ENCODE measurements at places on chromosomes 7 and 10.
A peak's percentile ranks its signal among the peaks of the same experiment; 100 is the strongest.

- no peak for DNase-seq
Observed at GRCh38 chr7:152050547-152050971, 25.1 kb downstream of the GALNT11 start.

- DNase-seq = no peak
Observed at GRCh38 chr10:123507298-123507697, 158.9 kb upstream of the GPR26 start.

GRCh38 chr7:102834466-102834865 lies 78.3 kb upstream of the LRRC17 start:
- no peak for DNase-seq

GRCh38 chr7:47095946-47096345 lies 486.0 kb downstream of the TNS3 start:
- DNase-seq = no peak

GRCh38 chr7:12373580-12374263 lies 29.9 kb downstream of the VWDE start:
- no peak for DNase-seq

- no peak for DNase-seq
Observed at GRCh38 chr10:128116851-128117615, 9.2 kb downstream of the MKI67 start.

DNA sequence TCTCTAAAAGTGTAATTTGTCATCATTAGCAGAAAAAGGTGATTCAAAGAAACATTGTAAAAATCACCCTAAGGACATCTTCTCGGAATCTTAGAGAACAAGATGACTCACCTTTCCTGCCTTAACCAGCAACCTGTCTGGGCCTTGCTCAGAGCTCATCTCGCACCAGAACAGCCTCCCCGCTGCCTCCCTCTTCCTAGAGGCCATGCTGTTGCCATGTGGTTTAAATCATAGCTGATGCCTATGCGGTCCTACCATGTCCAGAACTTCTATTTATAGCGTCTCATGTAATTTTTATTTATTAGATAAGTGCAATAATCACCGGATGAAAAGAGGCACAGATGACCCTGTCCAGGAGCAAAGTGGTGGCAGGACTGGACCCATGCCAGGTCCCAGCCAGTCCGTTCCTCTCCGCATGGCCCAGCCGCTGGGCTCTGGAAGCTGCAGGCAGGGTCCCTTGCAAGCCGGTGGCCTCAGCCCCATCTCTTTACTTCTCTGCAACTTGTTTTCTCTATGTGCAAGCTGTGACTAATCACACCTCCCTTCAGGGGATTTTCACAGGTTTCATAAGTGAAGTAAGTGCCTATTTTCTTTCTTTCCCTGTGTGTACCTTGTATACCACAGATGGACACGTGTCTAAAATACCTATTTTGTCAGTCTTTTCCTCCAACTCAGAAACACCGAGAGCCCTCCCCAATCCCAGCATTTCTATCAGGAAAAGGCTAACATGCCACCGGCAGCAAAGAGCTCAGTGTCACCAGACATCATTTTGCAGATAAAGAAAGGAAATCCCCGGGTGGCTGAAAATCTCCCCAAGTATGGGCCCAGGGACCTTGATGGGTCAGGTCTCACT lies 27.1 kb downstream of the KLF6 start:
- no peak for DNase-seq

DNA sequence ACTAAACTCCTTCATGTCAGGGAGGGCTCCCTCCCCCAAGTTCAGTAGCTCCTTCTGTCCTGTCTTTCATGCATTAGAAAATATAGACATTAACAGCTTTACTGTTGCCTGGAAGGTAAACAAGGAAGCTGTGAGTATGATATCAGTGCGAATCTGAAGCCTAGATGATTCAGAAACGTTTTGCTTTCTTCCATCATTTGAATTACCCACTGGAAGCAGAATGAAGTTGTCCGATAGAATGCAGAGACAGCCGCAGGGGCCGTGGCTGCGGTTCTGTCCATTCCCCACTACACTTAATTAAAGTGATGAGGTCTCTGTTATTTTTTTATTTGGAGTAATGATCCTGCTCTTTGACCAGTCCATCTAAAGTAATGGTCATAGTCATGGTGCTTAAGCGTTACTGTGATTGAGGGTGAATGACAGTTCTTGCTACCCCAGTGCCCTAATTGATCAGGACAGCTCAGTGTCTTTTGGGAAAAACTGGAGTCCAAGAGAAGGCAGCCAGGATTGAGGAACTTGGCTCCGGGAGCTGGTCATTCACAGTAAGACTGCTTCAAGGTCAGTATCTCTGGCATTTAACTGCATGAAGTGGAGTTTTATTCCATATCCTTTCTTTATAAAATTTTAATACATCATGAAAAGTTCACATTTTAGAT lies 69.9 kb downstream of the PTPRE start:
- no peak for DNase-seq

- DNase-seq = no peak
Observed at GRCh38 chr10:96212911-96213310, 58.5 kb downstream of the BLNK start.

DNA sequence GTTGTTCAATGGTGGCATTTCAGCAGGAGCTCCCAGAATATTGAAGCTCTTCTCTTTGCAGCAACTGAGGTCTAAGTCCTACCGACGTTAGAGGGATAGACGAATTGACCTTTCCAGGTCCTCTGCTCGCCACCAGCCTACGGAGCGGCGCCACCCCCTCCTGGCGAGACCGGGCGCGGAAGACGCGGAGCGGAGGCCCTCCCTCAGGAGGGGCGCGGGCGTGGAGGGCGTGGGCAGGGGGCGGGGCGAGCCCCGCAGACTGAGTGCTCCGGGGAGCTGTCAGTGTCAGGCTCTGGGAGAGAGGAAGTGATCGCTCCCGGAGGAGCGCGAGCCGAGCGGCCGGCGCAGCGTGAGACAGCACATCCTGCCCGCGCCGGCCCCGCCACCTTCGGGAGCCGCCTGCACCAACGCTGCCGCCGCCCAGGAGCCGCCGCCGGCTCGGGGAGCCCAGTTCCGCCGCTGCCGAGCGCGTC lies at the start of gene DYNC1I1:
TSS of gene DYNC1I1 (plus strand) at position 257 of the 473 bp plus-strand sequence. CDS start 32,176 bp downstream, outside the sequence.
- no peak for DNase-seq

- DNase-seq = no peak
Observed at GRCh38 chr10:113522460-113522859, 30.4 kb upstream of the HABP2 start.

GRCh38 chr10:113617086-113617485 lies 46.8 kb downstream of the NRAP start:
- no peak for DNase-seq

GRCh38 chr7:122507591-122507990 lies 191.3 kb downstream of the RNF133 start:
- DNase-seq = no peak

DNA sequence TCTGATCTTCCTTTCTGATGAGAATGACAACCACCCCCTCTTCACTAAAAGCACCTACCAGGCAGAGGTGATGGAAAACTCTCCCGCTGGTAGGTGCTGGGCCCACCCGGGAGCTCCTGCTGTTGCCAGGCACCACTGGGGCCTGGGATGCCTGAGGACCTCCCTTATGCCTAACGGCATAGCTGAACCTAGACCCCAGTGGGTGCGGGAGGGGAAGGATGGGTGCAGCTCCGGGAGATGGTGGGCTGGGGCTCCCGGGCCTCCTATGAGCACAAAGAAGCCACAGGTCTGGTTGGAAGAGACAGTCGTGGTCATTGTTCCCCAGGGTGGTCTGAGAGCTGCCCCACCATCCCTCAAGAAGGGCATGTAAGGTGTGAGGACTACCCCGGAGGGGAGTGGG lies 15.6 kb upstream of the VSIR start:
- no peak for DNase-seq

DNA sequence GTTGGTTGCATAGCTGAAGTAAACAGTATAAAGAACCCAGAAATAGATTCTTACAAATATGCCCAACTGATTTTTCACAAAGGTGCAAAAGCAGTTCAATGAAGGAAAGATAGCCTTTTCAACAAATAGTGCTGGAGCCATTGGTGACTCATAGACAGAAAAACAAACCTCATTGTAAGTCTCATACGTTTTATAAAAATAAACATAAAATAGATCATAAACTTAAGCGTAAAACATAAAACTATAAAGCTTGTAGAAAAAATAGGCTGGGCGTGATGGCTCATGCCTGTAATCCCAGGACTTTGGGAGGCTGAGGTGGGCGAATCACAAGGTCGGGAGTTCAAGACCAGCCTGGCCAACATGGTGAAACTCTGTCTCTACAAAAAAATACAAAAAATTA lies 318.8 kb upstream of the IGFBP3 start:
- no peak for DNase-seq

- no peak for DNase-seq
Observed at GRCh38 chr7:95411036-95411435, 14.9 kb upstream of the PON3 start.

GRCh38 chr10:77400033-77400432 lies 237.6 kb downstream of the KCNMA1 start:
- DNase-seq = no peak

DNA sequence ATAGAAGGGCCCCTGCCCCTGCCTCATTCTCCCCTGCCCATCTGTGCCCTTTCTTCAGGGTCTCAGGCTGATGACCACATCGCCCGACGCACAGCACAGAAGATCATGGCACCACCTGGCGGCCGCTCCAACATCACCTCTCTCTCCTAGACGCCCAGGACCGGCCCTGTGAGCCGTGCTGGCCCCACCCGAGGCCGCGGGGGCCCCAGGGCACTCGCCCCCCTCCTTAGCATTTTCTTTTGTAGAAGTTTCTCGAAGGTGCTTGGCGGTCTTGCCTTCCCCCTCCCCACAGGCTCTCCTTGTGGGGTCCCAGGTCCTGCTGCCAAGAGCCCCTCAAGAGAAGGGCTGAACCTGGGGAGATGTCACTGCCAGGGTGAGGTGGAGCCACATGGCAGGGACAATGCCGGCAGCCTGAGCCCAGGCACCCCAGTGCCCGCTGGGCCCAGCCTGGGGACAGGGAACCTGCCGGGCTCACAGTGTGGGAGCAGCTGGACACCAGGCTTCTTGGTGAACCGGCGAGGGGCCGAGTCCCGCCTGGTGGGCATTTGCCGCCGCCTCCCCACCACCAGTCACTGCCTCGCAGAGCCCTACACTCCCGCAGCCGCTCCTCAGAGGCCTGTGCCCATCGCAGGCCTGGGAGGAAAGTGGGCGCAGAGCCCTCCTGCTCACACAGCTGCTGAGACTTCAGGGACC lies 18.2 kb downstream of the DPYSL4 start:
- DNase-seq = no peak

DNA sequence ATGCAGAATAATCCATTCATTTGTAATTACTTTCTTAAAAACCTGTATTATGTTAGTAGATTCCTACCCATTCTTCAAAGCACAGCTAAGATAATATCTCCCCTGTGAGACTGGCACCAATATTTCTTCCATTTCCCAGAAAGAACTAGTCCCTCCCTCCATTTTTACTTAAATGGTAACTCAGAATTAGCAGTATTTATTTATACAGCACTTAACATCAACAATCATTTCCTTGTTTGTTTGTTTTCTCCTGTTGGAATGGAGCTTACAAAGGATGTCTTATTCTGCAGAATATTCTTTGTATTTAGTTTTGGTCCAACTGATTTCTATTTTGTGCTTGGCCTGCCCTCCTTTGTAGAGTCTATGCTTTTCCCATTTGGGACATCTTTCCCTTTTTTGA lies 32.1 kb upstream of the PTPN12 start:
- DNase-seq = no peak

GRCh38 chr10:31099094-31099493 lies 67.4 kb upstream of the ZNF438 start:
- no peak for DNase-seq

DNA sequence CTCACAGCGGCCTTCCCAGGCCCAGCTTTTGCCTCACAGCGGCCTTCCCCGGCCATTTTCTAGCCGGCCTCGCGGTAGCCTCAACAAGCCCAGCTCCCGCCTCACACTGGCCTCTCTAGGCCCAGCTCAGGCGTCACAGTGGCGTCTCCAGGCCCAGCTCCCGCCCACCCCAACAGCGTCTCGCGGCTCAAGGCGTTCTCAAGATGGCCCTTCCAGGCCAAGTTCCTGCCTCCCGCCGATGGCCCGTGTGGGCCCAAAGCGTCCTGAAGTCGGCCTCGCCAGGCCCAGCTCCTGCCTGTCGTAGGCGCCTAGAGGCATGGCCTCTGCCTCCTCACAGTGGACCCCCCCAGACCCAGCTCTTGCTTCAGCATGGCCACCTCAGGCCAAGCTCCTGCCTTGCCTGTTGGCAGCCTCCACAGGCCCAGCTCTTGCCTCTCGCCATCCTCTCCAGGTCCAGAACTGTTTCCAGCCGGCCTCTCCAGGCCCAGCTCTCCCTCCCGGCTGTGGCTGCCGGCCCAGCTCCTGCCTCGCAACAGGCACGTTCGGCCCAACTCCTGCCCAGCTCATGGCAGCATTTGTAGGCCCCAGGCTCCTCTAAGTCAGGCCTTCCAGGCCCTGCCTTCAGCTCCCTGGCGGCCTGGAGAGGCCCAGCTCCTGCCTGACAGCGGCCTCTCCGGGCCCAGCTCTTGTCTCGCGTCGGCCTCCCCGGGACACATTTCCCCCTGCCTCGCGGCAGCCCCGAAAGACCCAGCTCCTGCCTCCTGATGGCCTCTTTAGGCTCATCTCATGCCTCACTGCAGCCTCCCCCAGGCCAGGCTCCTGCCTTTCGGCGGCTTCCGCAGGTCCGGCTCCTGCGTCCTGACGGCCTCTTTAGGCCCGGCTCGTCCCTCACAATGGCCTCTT lies 18.8 kb upstream of the TMEM248 start:
- DNase-seq = no peak

DNA sequence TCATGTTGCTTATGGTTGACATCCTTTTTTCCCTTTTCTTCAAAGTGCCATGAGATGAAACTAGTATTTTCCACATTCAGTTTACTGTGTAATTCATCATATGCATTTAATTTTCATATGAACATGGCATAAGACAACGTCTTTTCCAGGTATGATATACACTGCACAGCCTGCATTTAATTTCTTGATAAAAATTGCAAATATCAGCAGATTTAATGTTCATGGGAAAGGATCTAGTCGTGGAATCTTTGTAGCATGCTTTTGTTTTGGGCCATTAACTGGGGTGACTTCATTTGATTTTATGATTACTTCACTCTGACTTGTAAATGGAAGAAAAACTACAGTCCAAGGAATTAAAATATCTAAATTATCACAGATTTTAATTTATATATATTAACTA lies 837.3 kb downstream of the IPMK start:
- no peak for DNase-seq

GRCh38 chr10:113534423-113534822 lies 18.4 kb upstream of the HABP2 start:
- DNase-seq = no peak

DNA sequence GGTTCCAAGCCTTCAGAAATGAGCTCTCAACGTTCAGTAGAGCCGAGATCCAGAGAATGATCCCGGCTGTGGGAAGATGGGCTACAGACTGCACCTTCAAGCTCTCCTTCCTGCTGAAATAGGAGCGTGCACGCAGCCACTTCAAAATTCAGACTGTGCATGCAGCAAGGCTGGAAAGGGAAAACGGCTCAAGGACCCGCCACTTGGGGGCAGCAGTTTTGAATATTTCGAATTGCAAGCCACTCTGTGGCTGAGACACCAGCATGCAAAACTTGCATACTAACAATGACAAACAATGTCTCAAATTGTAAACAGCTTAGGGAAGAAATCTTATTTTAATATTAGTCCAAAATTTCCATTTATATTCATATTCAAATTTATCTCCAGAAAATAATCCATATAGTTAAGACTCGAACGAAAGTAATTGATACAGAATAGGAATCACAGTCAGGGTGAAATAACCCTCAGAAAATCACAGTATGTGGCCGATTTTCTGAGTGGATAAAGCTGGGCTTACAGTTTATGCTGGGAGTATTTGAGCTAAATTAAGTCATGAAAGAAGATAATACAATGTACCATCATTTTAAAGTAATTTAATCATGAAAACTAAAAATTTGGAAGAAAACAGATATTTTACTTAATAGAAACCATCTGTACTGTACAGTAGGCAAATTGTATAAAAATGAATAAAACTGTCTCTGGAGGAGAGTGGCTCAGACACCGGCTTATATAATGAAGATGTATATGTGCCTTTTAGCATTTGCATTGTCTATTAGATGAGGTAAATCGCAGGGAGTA lies 137.9 kb upstream of the MKI67 start:
- DNase-seq = peak; percentile 39
